Hair follicular keratinocyte (primary cell): ENCODE measurements at places on chromosomes 6 and 20. TPM values are rescaled to one million over a fixed set of nuclear protein-coding genes. Genes with fewer than 3 reads are reported as not detected.

The SLC25A27 gene
- 3.0 and 4.4 TPM in 2 replicates for total RNA-seq

The CNKSR3 gene
- total RNA-seq, result 0.47 and 1.1 TPM in 2 replicates

The BANF2 gene
- not detected in 2 replicates for total RNA-seq

The ANKRD66 gene
- total RNA-seq, result not detected in 2 replicates

The MTFR2 gene
- 1.7 and 8.6 TPM in 2 replicates for total RNA-seq

The VIP gene
- not detected in 2 replicates for total RNA-seq

The TCF15 gene
- total RNA-seq, result not detected in 2 replicates

The NKX2-2 gene
- not detected in 2 replicates for total RNA-seq

The SASH1 gene
- 3.0 and 4.4 TPM in 2 replicates for total RNA-seq

The CRISP3 gene
- not detected in 2 replicates for total RNA-seq

The TBX18 gene
- under 0.01 and 0.11 TPM in 2 replicates for total RNA-seq

The CTAGE9 gene
- total RNA-seq, result not detected in 2 replicates

The ADGRF1 gene
- 11.7 and 12.9 TPM in 2 replicates for total RNA-seq

The ACTL10 gene
- 2.5 and 3.4 TPM in 2 replicates for total RNA-seq

The SPEF1 gene
- not detected in 2 replicates for total RNA-seq

The RSPO4 gene
- total RNA-seq, result 0.38 and 0.86 TPM in 2 replicates

The RGL2 gene
- 28.7 and 49.2 TPM in 2 replicates for total RNA-seq

The HEY2 gene
- total RNA-seq, result not detected in 2 replicates

The NEDD9 gene
- total RNA-seq, result 3.9 and 6.6 TPM in 2 replicates

The CST5 gene
- total RNA-seq, result not detected in 2 replicates

The PLA2G7 gene
- total RNA-seq, result 0.04 and 0.78 TPM in 2 replicates
